ENCODE measurements at places on chromosomes 13 and 19. TPM values are rescaled to one million over a fixed set of nuclear protein-coding genes. Genes with fewer than 3 reads are reported as not detected.

LYPD4 gene
- polyA plus RNA-seq = not detected

TOMM40 gene
- polyA plus RNA-seq = 31.1 TPM

MEIS3 gene
- polyA plus RNA-seq = 6.5 TPM

PDE4C gene
- 7.1 TPM for polyA plus RNA-seq

KCNC3 gene
- polyA plus RNA-seq = 1.1 TPM

HCST gene
- polyA plus RNA-seq = 8.3 TPM

DPRX gene
- not detected for polyA plus RNA-seq

SLC25A42 gene
- polyA plus RNA-seq = 10.3 TPM

NLRP11 gene
- not detected for polyA plus RNA-seq

ZIM2 gene
- polyA plus RNA-seq = 4.2 TPM

GJA3 gene
- 3.5 TPM for polyA plus RNA-seq

YIF1B gene
- polyA plus RNA-seq = 27.4 TPM

CYP2A7 gene
- polyA plus RNA-seq = not detected

SPTBN4 gene
- 0.19 TPM for polyA plus RNA-seq

BRCA2 gene
- polyA plus RNA-seq = 3.0 TPM

GNG7 gene
- polyA plus RNA-seq = 2.4 TPM

EPSTI1 gene
- polyA plus RNA-seq = 2.6 TPM

NMRK2 gene
- polyA plus RNA-seq = 298 TPM

ZNF234 gene
- 9.6 TPM for polyA plus RNA-seq

CYP4F2 gene
- not detected for polyA plus RNA-seq

CADM4 gene
- polyA plus RNA-seq = 7.8 TPM

IZUMO2 gene
- polyA plus RNA-seq = not detected

ACP7 gene
- 0.14 TPM for polyA plus RNA-seq

SIGLEC12 gene
- 0.22 TPM for polyA plus RNA-seq

ZNF420 gene
- polyA plus RNA-seq = 13.5 TPM

TEKTIP1 gene
- 3.5 TPM for polyA plus RNA-seq

AMER2 gene
- 0.04 TPM for polyA plus RNA-seq

PINLYP gene
- polyA plus RNA-seq = 2.9 TPM

GIPR gene
- polyA plus RNA-seq = 1.7 TPM

C19orf38 gene
- polyA plus RNA-seq = 3.7 TPM

FLT3LG gene
- polyA plus RNA-seq = 3.5 TPM

IL4I1 gene
- polyA plus RNA-seq = 1.8 TPM

ZNF677 gene
- 26.3 TPM for polyA plus RNA-seq

CAMSAP3 gene
- 0.45 TPM for polyA plus RNA-seq

PSG11 gene
- 2.7 TPM for polyA plus RNA-seq

ZNF541 gene
- 0.12 TPM for polyA plus RNA-seq

TTC9B gene
- not detected for polyA plus RNA-seq

VSIG10L gene
- polyA plus RNA-seq = 1.3 TPM

ODAD3 gene
- 0.30 TPM for polyA plus RNA-seq

C5AR1 gene
- polyA plus RNA-seq = 2.9 TPM

EDDM13 gene
- polyA plus RNA-seq = 1.3 TPM

FCHO1 gene
- 1.2 TPM for polyA plus RNA-seq

TMEM59L gene
- polyA plus RNA-seq = 3.5 TPM

ZNF417 gene
- 14.7 TPM for polyA plus RNA-seq

CD70 gene
- not detected for polyA plus RNA-seq

SHC2 gene
- polyA plus RNA-seq = 39.7 TPM

C19orf85 gene
- not detected for polyA plus RNA-seq

PNMA8C gene
- polyA plus RNA-seq = 0.45 TPM

CLEC4G gene
- polyA plus RNA-seq = not detected

TJP3 gene
- polyA plus RNA-seq = not detected

TEX29 gene
- polyA plus RNA-seq = 0.63 TPM

DDA1 gene
- 37.7 TPM for polyA plus RNA-seq

RNF17 gene
- 0.40 TPM for polyA plus RNA-seq

NKPD1 gene
- 0.21 TPM for polyA plus RNA-seq

STARD13 gene
- polyA plus RNA-seq = 22.7 TPM

All from hindlimb muscle (tissue), 1 donor.